NCI-H1092 treated with DMSO at 0.1 percent for 48 hours (cell line): ENCODE measurements at places on chromosomes 5 and 9.

- no peak for DNase-seq
These were observed 15.1 kb upstream of the LPCAT1 start for GRCh38 chr5:1538741-1539392.

- no peak for DNase-seq
These were observed 58.4 kb upstream of the IL17B start for GRCh38 chr5:149437391-149438040.

- DNase-seq, result no peak
These were observed 30.8 kb downstream of the SMIM3 start for GRCh38 chr5:150809363-150809762.

- DNase-seq, result no peak
These were observed 49.5 kb upstream of the DENND4C start for GRCh38 chr9:19180991-19181390.

DNA sequence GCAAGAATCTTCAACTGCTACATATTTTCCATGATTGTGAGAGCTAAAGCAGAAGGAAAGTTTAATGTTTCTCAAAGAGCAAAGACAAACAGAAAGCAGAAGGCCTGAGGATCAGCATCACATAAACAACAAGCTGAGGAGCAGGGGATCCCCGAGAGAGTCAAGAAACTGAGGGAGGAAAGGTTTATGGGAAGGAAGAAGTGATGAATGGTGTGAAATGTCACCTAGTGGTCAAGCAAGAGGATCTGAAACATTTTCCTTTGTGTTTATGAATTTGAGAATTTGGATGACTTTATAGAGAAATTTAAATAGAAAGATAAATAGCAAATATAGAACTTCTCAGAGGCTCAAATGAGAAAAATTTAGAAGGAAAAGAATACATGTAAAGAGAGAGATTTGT is 481.9 kb downstream of the CHSY3 start:
- DNase-seq, result no peak

DNA sequence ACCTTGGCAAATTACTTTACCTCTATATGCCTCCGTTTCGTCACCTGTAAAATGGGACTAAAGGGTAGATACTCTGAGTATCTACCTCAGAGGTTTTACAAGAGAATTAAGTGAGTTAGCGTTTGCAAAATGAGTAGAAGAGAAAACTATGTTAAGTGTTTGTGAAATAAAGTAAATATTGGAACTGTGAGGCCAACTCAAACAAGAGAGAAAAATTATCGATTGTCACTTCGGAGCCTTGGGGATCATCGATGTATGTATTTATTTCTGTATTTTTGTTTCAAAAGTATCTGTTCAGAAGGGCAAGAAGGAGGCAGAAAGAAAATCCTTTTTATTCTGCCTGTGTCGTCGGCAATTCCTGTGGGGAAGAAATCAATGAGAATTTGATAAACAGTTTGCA is 25.8 kb upstream of the C5orf58 start:
- no peak for DNase-seq

- no peak for DNase-seq
These were observed 143.8 kb upstream of the CCDC152 start for GRCh38 chr5:42612750-42613366.

DNA sequence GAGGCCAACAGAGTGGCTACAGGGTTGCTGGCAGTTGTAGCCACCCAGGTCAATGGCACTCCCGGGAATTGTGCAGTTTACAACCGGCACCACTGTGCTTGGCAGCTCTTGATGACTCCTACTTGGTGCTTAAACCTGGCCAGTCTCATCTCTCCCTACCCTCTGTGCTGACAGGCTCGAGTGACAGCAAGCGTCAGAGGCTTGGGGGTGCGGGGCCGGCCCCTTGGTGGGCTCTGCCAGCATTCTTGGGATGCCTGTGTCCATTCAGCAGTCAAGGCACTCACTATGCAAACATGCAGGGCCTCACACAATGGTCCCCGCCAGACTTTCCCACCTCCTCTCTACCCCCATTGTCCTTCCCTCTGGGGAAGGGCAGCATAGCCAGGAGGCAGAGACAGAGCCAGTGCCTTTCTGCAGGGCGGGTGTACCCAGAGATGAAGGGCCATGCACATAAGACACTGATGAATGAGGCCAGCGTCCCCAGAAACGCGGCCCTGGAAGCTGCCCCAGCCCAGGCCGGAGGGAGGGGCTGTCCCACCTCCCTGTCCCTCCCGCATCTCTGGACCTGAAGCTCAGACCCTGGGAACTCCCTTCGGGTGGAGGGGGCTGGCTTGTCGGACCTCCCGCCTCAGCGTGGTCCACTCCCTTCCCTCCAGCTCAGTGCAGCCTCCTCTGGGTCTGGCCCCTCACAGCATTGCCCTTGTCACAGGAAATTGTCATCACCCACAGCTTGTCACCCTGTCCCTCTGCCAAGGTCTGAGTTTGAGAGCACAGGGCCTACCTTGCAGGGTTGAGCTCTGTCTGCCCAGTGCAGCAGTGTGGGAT is 26.4 kb upstream of the NOTCH1 start:
- no peak for DNase-seq

DNA sequence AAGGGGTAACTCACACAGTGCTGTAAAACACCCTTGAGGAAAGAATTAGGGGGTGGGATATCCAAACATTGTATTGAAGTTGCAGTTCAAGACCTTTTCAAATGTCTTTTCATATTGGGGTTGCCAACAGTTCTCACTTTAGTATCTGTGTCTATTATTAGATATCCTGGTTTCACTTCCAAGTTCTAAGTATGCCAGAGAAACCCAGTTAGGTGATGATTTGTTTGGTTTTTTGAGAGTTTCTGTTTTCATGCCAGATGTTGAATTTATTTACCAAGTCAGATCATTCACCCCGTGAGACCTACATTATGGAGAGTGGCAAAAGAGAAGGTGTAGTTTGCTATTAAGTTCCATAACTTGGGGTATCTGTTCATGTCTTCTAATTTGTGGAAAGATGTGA is 64.5 kb downstream of the C9orf152 start:
- no peak for DNase-seq

- DNase-seq, result no peak
These were observed 163.5 kb downstream of the CD180 start for GRCh38 chr5:67032921-67033664.

- DNase-seq, result no peak
These were observed 1989.8 kb downstream of the EFNA5 start for GRCh38 chr5:105680858-105681475.

DNA sequence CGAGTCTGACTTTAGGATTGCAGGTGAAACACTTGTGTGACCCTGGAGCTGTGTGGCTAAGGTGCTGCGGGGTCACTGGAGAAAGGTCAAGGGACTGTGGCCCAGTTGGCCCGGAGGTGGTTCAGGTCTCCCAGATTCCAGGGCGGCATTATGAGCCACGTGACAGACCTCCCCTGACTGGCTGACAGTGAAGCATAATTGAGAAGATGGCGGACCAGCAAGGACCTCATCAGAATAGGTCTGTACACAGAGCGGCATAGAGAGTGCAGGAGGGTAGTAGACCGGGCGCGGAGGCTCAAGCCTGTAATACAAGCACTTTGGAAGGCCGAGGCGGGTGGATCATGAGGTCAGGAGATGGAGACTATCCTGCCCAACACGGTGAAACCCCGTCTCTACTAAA is 815 bp upstream of the ODF2 start:
- no peak for DNase-seq

DNA sequence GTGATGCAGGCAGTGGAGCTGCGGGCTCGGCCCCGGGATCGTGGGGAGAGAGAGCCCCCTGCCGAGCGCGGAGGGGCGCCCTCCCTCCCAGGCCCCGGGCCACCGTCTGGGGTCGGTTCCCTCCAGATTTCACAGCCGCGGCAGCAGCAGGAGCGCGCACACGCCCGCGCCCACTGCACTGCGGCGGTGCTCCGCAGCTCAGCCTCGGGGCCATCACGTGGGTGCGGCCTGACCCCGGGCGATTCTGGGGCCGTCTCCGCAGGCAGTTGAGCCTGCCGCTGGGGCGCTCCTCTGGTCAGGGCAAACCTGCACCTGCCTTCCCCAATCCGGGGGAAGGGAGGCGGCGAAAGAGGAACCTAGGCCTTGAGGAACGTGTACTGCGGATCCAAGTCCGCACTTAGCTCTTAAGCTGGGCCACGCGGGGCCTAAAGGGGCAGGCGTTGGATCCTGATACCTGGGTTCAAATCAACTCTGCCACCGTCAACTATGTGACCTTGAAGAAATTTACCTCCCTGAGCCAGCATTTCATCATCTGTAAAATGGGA is 9.4 kb upstream of the DELE1 start:
- peak; percentile 27 for DNase-seq

- DNase-seq, result no peak
These were observed 681.5 kb upstream of the ACO1 start for GRCh38 chr9:31702957-31703356.

GRCh38 chr9:132857031-132857430 is 21.1 kb downstream of the AK8 start:
- DNase-seq, result no peak

- DNase-seq, result peak; percentile 64
These were observed 23.3 kb downstream of the TNFSF8 start for GRCh38 chr9:114906922-114907571.

- no peak for DNase-seq
These were observed 66.0 kb downstream of the KLF4 start for GRCh38 chr9:107423540-107423939.

- DNase-seq, result no peak
These were observed 77.0 kb downstream of the FGF18 start for GRCh38 chr5:171496456-171496855.

DNA sequence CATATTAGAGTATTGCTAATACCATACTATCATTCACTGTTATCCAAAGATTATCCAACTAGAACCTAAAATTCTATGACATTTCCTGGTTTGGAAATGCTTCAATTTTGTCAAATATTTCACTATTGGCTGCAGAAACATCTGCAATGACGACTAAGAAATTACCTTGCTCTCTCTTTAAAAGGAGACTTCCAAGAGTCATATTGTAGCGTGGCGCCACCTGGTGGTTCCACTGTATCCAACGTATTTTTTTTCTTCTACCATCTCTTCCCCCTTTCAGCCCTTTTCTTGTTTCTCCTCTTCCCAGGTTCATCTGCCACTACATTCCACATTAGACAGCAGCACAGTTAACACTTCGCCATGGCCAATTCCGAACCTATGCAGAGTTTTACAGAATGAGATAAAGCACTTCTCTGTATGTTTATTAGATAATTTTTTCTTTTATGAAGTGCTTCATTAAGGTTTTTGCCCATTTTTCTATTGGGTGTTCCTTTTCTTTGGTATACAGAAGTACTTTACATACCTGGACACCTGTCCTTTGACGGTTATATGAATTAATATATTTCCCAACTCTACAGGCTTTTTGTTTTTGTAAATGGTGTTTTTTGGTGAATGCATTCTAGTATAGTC is 153.5 kb downstream of the CDC42SE2 start:
- DNase-seq, result peak; percentile 54

DNA sequence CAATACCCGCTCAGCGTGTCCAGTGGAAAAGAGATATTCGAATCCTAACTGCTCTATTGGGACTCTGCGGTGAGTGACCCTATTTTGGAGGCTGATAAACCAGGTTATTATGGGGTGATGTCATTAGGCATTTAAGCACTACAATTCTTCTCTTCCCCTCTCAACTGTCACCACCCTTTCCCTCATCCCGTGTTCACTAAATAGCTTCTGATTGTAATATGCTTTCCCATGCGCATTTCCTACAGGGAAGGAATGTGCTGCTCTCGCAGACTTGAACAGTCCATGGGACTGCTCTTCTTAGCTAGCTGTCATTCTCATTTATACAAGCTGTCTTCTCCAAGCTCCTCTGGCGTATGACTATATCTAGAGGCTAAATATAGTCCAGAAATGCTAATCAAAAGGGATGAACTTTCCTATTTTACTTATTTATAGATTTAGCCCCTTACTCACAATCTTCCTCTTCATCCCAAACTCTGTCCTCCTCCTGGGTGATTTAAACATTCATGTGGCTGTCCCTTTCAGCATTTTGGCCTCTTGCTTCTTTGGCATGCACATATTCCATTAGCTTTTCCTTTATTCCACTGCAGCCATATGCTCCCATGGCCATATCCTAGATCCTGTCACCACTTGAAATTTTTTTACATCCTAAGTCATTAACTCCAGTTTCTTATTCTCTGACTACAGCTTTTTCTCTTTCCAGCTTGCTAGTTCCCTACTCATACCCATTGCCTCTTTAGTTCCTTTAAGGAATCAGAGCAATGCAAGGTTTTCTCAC is 39.6 kb upstream of the CSNK1G3 start:
- no peak for DNase-seq

DNA sequence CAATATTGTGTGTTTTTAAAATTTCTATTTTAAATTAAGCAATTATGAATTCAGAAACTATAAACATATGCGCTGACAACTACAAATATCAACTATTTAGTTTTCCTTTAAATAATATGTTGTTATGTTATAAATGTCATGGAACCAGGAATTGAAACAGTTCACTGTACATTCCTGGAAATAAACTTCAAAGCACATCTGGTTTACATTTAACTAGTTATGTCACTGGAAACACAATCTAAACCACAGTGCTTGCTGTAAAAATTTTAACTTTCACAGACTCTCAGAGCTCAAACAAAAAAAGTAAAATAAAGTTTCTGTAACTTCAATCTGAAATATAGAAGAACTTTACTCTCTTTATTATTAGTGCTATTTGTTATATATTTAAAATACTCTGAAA is 179.2 kb downstream of the FBN2 start:
- no peak for DNase-seq

DNA sequence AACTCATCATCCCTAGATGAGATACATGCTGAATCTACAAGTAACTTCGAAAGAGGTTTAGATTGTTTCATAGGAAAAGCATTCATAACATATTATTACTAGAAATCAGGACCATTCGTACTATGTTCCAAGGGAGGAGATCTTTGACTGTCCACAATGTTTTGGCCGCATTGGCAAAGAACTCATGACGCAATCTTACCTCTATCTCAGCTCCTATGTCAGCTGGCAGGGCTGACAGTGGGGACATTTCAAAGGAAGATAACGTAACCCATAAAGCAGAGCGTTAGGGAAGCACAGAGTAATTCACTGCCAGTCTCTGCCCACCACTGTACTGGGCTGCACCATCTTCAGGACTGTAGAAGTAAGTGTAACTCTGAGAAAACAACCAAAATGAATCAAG is 69.7 kb downstream of the EFNA5 start:
- DNase-seq, result no peak
